ENCODE measurements at places on chromosomes 5 and 9.
A peak's percentile ranks its signal among the peaks of the same experiment; 100 is the strongest.

DNA sequence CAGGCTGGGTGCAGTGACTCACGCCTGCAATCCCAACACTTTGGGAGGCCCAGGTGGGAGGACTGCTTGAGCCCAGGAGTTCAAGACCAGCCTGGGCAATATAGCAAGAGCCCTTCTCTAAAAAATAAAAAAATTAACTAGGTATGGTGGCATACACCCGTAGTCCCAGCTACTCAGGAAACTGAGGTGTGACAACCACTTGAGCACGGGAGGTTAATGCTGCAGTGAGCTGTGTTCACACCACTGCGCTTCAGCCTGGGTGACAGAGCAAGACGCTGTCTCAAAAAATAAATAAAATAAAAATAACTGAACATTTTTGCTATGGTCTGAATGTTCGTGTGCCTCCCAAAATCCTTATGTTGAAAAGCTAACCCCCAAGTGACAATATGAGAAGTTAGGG, 24.5 kb downstream of the AGTPBP1 start:
- H3K4me3 ChIP-seq: no peak overlapping the region
- H3K27ac ChIP-seq: no peak overlapping the region
- peaks cover 32% of the 10 kb centered on the region for H3K4me1 ChIP-seq
- no peaks in the 10 kb centered on the region for H3K27me3 ChIP-seq
- no peak for DNase-seq

DNA sequence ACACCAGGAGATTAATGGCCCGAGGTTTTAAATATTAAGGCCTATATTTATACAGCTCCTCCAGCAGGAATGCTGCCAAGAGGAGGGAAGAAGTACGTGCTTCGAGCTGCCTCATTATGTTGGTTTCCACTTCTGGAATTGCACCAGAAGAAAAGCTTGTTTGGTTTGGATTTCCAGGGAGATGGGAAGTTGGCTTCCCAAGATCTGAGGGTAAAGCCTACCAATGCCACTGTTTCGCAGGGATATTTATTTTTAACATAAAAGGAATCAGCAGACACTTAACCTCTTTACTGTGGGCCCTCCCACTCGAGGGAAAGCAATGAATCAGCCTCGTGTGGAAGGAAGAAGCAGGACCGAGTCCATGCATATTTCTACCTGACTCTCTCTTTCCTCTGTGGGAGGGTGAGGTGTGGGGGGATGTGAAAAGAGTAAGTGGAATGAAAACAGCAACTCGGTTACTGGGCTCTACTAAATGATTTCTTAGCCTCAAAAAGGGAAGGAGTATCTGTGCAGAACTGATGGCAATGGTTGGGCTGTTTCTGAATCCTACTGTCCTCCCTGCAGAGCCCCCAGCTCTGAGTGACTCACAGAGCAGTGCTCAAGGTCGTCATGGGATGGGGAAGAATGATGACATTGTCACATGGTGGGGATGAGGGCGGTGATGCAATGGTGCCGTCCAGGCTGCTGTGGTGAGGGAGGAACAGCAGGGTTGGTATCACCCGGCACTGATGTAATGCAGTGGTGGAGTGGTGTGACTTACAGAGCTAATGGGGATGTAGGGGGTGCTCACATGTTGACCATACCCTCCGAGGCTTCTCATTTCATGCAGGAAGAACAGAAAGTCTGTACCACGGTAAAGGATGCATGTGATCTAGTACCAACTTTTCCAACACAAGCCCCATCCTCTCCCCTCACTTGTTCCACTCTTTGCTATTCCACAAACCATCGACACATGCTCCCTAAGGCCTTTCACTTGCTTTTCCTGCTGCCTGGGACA, 215.0 kb upstream of the PANK3 start:
- no peak for DNase-seq
- no peaks in the 10 kb centered on the region for H3K36me3 ChIP-seq
- no peaks in the 10 kb centered on the region for H3K4me1 ChIP-seq
- peaks cover 24% of the 10 kb centered on the region for H3K27me3 ChIP-seq

DNA sequence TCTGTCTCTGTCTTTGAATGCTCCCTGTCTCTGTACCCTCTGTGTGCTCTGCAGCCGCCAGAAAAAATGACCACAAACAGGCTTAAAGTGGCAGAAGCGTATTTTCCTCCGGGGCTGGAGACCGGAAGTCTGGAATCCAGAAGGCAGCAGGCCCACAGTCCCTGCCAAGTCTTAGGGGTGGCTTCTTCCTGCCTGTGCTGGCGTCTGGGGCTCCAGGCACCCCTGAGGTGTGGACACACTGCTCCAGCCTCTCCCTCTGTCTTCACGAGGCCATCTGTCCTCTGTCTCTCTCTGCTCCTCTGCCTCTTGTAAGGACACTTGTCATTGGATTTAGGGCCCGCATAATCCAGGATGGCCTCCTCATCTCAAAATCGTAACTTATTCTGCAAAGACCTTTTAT, 298.4 kb upstream of the IRX4 start:
- H3K4me3 ChIP-seq: no peak overlapping the region
- no peak for DNase-seq
- no peak overlapping the region for H3K27ac ChIP-seq
- H3K27me3 ChIP-seq: no peaks in the 10 kb centered on the region
- H3K4me1 ChIP-seq: no peaks in the 10 kb centered on the region

- no peak overlapping the region for H3K4me3 ChIP-seq
- no peak for DNase-seq
- no peak overlapping the region for H3K27ac ChIP-seq
- no peaks in the 10 kb centered on the region for H3K27me3 ChIP-seq
- H3K36me3 ChIP-seq: no peaks in the 10 kb centered on the region
Measured at GRCh38 chr9:105842023-105842644, 147.8 kb downstream of the TMEM38B start.

DNA sequence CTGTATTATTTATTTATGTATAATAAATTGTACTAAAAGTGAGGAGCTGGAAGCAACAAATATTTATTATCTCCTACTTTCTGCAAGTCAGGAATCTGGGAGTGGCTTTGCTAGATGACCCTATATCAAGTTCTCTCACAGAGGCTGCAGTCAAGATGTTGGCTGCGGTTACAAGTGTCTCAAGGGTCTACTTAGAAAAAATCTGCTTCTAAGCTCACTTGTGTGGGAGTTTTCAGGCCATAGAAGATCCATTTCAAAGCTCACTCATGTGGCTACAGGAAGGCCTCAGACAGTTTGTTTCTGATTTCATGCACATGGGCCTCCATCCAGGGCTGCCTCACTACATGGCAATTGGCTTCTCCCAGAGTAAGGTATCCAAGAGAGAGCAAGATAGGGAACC, 551.1 kb downstream of the CAAP1 start:
- H3K27ac ChIP-seq: no peak overlapping the region
- no peaks in the 10 kb centered on the region for H3K27me3 ChIP-seq
- no peak for DNase-seq
- no peaks in the 10 kb centered on the region for H3K4me1 ChIP-seq

- no peak overlapping the region for H3K4me3 ChIP-seq
- H3K4me1 ChIP-seq: no peaks in the 10 kb centered on the region
- H3K36me3 ChIP-seq: no peaks in the 10 kb centered on the region
- no peak for DNase-seq
Measured at GRCh38 chr5:97417986-97418385, 234.9 kb upstream of the RIOK2 start.

GRCh38 chr9:135976944-135977343, 15.8 kb upstream of the UBAC1 start:
- H3K27me3 ChIP-seq: peaks cover 30% of the 10 kb centered on the region
- H3K4me3 ChIP-seq: no peak overlapping the region
- no peak overlapping the region for H3K27ac ChIP-seq
- no peak for DNase-seq
- H3K4me1 ChIP-seq: peaks cover 22% of the 10 kb centered on the region

GRCh38 chr9:77764894-77765780, 117.0 kb upstream of the GNA14 start:
- no peak for DNase-seq
- no peaks in the 10 kb centered on the region for H3K36me3 ChIP-seq
- H3K4me1 ChIP-seq: no peaks in the 10 kb centered on the region
- H3K4me3 ChIP-seq: no peak overlapping the region

DNA sequence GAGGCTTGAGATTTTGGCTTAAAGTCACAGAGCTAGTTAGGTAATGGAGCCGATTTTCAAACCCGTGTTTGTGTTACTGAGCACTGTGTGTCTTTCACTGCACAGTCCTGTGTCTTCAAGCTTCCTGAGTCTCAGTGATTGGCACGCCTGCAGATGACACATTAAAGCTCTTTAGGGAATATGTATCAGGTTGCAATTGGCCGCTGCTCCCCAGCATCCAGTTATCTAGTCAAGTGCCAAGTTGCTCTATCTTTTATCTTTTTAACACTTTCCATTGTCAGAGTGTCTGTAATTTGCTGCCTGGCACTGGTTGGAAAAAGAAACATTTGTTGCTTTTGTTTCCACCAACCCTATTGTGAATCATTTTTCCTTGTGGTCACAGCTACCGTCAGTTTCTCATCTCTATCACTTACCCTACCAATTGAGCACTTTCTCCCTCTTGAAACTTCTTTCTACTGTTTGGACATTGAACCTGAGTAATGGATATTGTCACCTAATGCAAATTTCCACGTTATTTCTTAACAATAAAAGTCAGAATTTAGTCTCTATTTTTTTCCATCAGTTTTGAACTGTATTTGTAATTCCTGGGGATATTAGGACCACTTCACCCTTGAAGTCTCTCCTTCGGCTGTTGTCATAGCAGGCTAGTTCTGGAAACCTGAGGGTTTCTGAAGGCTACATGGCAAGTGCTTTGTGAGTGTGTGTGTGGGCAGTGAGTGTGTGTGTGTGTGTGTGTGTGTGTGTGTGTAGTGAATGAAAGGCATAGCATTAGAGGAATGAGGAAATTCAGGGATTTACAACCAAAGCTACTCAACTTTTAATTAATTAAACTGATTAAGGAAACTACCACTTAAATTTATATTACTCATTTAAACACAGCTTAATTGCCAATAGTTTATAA, 274.3 kb downstream of the ISL1 start:
- no peak overlapping the region for H3K27ac ChIP-seq
- no peaks in the 10 kb centered on the region for H3K36me3 ChIP-seq
- H3K27me3 ChIP-seq: no peaks in the 10 kb centered on the region

GRCh38 chr9:121328876-121329681, 41.0 kb downstream of the STOM start:
- peaks cover 100% of the 10 kb centered on the region for H3K36me3 ChIP-seq
- peaks cover 62% of the 10 kb centered on the region for H3K4me1 ChIP-seq
- DNase-seq: no peak
- H3K4me3 ChIP-seq: no peak overlapping the region
- H3K27me3 ChIP-seq: no peaks in the 10 kb centered on the region

DNA sequence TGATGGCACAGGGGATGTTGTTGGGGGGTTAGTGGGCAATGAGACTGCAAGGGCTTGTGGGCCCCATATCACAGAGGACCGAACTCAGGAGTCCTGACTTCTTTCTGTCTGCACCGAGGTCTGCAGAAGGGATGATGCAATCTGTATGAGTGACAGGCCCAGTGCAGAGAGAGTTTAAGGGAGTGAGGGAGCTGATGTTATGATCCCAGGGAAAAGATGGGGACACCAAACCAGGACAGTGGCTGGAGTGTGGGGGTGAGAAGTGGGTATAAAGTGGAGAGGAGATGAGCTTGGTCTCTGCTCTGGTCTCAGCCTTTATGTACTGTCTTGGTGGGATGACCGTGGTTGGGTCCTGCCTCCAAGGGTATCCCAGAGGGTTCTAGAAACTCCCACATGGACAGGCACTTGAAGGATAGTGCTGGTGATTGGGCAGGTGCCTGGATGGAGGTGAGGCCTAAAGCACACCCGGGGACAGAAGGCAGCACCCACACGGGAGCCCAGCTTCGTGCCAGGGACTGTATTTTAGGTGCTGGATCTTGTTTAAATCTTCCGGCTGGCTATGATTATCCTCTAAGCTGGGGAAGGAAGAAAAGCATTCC, 21.9 kb downstream of the GSN start:
- H3K27me3 ChIP-seq: no peaks in the 10 kb centered on the region
- peaks cover 80% of the 10 kb centered on the region for H3K4me1 ChIP-seq
- H3K27ac ChIP-seq: peak overlapping the region; percentile 93
- H3K4me3 ChIP-seq: no peak overlapping the region
- H3K36me3 ChIP-seq: no peaks in the 10 kb centered on the region
- DNase-seq: no peak

DNA sequence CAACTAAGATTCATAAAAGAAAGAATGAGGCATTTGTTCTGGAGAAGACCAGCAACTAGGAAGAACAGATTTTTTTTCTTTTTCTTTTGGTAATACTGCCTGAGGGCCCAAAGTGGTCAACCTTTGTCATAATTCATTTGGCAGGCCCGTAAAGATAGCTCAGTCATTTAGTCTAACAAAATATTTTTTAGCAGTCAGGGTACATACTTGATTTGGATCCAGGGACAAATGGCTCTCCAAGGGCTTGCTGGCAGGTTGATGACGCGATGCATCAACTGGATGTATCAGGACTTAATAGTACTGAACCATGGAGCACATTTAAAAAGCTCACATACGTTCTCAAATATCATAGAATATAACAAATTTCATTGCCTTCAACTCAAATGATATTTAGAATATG, 203.4 kb upstream of the ZNF608 start:
- no peak overlapping the region for H3K27ac ChIP-seq
- peaks cover 11% of the 10 kb centered on the region for H3K4me1 ChIP-seq
- DNase-seq: no peak
- H3K27me3 ChIP-seq: no peaks in the 10 kb centered on the region
- no peaks in the 10 kb centered on the region for H3K36me3 ChIP-seq

- H3K4me1 ChIP-seq: no peaks in the 10 kb centered on the region
- no peak for DNase-seq
- H3K4me3 ChIP-seq: no peak overlapping the region
- no peaks in the 10 kb centered on the region for H3K36me3 ChIP-seq
- no peaks in the 10 kb centered on the region for H3K27me3 ChIP-seq
- H3K27ac ChIP-seq: no peak overlapping the region
Measured at GRCh38 chr5:176400382-176401156, 12.0 kb downstream of the HIGD2A start.

GRCh38 chr5:149585910-149586309, 4.6 kb downstream of the ARHGEF37 start:
- H3K27me3 ChIP-seq: no peaks in the 10 kb centered on the region
- H3K36me3 ChIP-seq: no peaks in the 10 kb centered on the region
- no peak overlapping the region for H3K4me3 ChIP-seq
- peaks cover 9% of the 10 kb centered on the region for H3K4me1 ChIP-seq

GRCh38 chr9:30928045-30928444, 1456.4 kb upstream of the ACO1 start:
- no peaks in the 10 kb centered on the region for H3K4me1 ChIP-seq
- no peak overlapping the region for H3K27ac ChIP-seq
- no peaks in the 10 kb centered on the region for H3K36me3 ChIP-seq
- no peak for DNase-seq
- H3K4me3 ChIP-seq: no peak overlapping the region

- peaks cover 94% of the 10 kb centered on the region for H3K36me3 ChIP-seq
- H3K4me3 ChIP-seq: no peak overlapping the region
- H3K4me1 ChIP-seq: no peaks in the 10 kb centered on the region
- no peaks in the 10 kb centered on the region for H3K27me3 ChIP-seq
- no peak for DNase-seq
- no peak overlapping the region for H3K27ac ChIP-seq
Measured at GRCh38 chr9:131197160-131197911, 72.0 kb downstream of the NUP214 start.

GRCh38 chr9:109861499-109861898, 81.5 kb downstream of the PALM2AKAP2 start:
- peak; percentile 80 for DNase-seq
- H3K36me3 ChIP-seq: no peaks in the 10 kb centered on the region
- no peaks in the 10 kb centered on the region for H3K27me3 ChIP-seq
- H3K4me1 ChIP-seq: peaks cover 11% of the 10 kb centered on the region
- H3K4me3 ChIP-seq: no peak overlapping the region

Data from left lung (tissue), 14 donors.